ENCODE measurements at places on chromosomes 1 and 21.

GRCh38 chr1:43241413-43241836, 28.4 kb upstream of the TMEM125 start:
- DNase-seq = no peak

- DNase-seq = no peak
Measured at GRCh38 chr1:228852024-228852423, 116.7 kb downstream of the RHOU start.

DNA sequence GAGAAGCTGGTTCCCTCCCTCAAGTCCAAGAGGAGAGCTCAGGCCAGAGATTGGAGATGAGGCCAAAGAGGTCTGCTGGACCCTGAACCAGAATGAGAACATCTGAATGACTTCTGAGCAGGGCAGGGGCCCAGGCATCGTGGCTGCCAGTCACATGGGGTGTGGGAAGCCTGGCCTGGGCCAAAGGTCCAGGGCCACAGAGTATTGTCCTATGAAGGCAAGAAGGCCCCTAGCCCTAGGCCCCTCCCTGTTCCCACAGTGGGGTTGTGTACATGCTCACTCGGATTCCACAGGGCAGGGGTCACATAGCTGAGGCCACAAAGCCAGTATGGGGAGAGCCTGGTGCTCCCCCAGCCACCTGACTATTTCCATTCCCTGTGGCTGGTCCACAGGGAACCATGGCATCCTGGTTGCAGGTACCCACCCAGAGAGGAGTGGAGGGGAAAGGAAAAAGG, 18.5 kb upstream of the SLC1A7 start:
- no peak for DNase-seq

DNA sequence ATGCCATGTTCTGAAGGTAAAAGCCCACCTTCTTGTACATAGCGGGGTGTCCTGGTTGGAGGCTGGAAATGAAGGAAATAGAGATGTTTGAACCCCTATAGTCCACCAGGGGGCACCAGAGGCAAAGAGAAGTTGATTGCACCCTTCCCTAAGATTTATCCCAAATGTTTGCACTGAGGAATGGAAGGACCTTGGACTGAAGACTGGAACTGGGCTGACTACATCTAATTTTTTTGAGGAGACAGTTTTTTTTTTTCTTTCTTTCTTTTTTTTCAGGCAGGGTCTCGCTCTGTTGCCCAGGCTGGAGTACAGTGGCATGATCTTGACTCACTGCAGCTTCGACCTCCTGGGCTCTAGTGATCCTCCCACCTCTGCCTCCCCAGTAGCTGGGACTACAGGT, 55.3 kb upstream of the EIF4G3 start:
- DNase-seq = peak; percentile 66

DNA sequence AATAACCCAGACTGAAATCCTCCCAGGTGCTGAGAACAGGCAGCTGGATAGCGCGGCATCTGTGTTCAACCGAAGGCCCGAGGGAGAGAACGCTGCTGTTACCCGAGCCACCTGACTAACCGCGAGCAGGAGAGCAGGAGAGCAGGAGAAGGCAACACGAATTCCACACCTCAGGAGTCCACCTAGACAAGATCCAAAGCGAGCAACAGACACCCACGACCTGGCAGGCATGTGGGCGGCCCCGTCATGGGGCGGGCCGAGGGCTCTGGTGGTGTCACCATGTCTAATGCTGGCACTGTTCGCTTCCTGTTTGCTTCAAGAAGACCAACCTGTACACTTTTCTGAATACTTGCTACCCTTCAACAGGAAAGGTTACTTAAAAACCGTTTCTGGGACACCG, 20.9 kb upstream of the SPATC1L start:
- DNase-seq = no peak

- no peak for DNase-seq
Measured at GRCh38 chr1:69766431-69767180, 198.9 kb downstream of the LRRC7 start.

DNA sequence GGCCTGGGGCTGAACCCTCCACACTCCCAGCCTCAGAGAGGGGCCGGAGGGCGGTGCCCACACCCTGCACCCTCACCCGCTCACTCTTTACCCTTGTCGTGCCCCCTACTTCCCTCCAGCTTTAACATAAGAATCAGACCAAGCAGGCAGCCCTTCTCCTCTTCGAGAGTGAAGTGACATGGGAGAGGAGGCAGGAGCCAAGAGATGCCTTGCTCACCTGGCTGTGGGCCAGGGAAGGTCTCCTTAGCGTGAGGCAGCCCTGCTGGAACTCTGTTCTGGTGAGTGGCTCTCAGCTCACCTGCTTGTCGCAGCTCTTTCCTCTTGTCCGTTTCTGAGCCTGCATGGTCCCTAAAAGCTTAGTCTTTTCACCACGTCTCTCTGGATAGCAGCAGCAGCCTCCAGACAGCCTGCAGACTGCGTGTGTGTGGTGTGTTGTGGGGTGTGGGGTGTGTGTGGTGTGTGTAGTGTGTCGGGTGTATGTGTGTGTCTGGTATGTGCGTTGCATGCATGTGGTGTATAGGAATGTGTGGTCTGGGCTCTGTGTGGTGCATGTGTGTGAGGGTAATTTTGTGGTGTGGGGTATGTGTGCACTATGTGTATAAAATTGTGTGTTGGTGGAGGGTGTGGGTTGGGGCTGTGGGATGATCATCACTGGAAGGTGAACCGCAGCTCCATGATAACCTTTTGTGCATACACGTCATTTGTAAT, 86.7 kb downstream of the CCDC185 start:
- DNase-seq = no peak

DNA sequence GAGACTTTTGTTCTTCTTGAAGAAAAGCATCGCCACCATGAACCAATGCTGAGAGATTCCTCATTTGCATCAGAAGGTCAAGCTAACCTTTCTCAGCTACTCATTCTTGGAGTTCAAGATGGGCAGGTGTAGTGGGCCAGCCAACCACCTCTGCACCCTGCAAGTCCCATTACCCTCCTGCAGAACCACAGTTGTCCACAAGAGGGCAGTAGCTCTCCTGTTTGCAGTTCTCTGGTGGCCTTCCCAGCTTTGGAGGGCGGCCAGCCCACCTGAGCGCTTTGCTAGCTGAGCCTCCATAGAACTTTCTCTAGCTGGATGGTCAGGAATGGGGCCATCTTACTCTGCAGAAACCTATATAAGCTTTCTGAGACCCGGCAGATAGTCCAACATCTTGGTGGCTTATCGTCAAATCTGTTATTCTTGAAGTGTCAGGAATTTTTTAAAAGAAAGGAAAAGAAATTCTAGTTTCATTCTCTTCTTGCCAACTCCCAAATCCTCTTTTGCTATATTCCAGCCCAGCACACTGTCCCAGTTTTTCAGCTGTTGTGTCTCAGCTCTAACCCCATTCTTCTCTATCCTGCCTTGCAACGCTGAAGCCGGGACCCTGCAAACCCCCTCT, 11.0 kb upstream of the LMX1A start:
- peak; percentile 78 for DNase-seq

Measured in hematopoietic multipotent progenitor cell treated with erythropoietin and hydrocortisone succinate and interleukin-3 and kit ligand, for 4 days (in vitro differentiated cells).